ENCODE measurements at places on chromosomes 1 and 21.

GRCh38 chr1:98181036-98181764, 260.4 kb upstream of the DPYD start:
- DNase-seq: no peak

DNA sequence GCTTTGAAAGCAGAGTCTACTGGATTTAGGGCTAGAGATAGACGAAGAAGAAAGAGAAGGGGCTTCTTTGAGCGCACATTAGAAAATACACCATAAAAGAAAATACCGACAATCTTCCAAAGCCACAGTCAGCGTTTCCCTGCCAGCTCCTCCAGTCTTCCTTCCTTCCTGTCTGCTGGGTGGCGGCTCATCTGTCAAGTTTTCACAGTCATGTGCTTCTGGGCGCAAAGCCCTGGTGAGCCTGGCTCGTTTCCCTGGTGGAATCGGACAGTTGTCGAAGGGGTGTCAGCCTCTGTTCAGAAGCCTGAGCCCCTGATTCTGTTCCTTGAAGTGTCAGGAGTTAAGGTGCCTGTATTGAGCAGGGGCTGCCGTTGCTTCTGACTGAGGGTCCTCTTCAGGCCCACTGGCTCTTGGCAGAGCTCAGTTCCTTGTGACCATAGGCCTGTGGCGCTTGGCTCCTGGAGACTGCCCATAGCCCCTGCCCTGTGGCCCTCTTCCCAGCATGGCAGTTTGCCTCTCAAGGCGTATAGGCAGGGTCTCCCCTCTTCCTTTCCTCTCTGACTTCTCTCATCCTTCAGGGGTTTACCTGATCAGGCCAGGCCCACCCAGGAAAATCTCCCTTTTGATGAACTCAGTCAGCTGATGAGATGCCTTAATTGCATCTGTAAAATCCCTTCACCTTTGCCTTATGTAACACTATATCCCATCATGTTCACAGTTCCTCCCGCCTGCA, 58.6 kb downstream of the ADARB1 start:
- no peak for DNase-seq

DNA sequence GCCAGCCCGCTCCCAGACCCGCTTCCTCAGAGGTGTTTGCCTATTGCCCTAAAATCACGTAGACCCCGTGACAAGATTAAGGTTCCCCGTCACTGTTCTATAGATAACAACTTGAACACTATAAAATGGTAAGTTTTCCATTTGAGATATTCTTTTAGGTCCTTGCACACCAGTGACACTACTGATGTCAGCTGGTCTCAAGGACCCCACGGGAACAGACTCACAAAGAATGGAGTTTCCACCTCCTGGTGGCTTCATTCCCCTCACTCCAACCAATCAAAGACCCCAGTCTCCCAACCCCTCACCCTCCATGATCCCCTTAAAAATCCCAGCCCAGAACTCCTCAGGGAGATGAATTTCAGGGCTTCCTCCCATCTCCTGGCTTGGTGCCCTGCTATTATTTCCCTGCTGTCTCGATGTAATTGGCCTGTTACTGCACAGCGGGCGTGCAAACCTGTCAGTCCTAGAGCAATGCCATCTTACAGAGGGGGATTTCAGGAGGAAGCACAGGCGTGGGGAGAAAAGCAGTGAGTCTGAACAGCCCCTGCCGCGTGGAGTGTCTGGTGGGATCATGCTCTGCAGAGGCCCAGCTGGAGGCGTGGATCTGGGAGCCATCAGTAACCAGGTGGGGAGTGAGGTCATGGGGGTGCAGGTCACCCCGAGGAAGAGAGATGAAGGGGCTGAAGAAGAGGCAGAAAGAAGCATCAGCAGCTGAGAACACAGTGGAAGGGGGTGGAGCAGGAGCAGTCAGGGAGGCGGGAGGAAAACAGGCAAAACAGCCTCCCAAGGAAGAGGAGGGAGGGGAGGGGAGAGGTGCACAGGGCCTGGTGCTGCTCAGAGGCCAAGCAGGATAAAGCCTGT, 35.1 kb upstream of the LBR start:
- DNase-seq: no peak

GRCh38 chr1:170686291-170686690, 22.4 kb downstream of the PRRX1 start:
- no peak for DNase-seq

DNA sequence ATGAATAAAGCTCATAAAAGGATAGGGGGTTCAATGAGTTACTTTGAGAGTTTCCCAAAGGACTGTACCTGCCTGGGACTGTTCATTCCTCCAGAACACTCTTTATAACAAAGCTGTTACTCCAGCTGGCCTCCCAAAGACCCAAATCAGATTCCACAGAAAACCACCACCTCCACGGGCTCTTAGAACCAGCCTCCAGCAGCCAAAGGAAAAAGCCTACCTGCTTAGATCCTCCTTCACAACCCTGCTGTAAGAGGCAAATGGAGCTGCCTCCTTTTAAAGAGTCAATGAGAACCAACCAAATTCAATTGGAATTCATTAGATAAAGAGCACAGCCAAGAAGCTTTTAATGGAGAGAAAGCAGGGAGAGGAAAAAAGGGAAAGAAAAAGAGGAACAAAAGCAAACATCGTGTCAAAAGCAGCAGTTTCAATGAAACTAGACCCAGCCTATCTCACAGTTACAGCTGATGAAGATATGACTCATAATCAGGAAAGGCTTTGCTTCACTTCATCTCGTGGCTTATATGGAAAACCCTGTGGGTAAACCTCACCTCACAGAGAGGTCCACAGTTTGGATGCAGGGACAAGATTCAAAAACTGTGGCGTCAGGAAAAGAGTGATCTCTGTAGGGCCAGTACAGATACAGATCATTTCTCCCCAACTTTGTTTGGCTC, 27.8 kb upstream of the FMO4 start:
- no peak for DNase-seq

DNA sequence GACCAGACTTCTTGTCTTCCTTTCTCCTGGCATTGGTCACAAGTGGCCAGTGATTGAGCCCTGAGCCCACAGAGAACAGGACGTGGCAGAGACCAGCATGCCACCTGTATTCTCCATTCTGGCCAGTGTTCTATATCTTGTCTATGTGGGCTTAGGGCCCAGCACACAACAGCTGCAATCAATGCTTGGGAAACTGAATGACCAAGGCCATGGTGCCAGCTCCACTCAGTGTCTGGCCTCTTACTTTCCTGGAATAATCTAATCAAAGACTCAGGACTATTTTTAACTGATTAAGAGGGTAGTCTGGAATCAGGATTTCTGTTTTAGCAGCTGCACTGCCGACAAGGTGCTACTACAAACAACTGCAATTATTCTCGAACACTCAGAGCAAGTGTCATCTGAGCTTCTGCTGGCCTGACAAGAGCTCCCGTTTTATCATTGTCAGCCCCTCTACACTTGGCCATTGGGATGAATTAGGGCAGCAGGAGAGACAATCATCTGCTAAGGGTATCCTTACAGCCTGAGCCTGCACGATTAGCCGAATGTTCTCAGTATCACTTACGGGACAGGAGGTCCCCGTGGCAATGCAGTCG, 74.4 kb upstream of the GRIK3 start:
- no peak for DNase-seq

- DNase-seq: no peak
These were observed 18.8 kb downstream of the MYOG start for GRCh38 chr1:203066965-203067364.

GRCh38 chr1:118247593-118247992, 62.6 kb upstream of the SPAG17 start:
- no peak for DNase-seq

GRCh38 chr1:81635816-81636215, 164.9 kb upstream of the ADGRL2 start:
- no peak for DNase-seq

- DNase-seq: no peak
These were observed 18.3 kb downstream of the YARS1 start for GRCh38 chr1:32798679-32799416.

- peak; percentile 31 for DNase-seq
These were observed 339.9 kb downstream of the NTNG1 start for GRCh38 chr1:107480548-107481415.

DNA sequence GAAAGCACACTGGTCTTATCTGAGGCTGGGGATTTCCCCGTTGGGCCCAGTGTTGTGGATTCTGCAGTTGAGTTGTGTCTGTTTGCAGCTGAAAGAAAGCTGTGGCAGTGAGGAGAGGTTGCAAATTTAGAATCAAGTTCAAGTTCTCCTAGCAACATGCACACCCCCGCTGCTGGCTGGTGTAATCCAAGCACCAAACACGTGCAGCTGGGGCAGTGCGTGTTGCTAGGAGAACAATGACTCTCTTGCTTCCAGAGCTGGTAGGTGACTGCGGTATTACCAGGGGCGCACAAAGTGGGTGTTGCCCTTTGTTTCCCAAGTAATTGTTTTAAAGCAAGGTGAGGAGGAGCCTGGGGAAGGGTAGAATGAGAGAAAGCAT, 91.5 kb downstream of the IER5 start:
- peak; percentile 24 for DNase-seq

DNA sequence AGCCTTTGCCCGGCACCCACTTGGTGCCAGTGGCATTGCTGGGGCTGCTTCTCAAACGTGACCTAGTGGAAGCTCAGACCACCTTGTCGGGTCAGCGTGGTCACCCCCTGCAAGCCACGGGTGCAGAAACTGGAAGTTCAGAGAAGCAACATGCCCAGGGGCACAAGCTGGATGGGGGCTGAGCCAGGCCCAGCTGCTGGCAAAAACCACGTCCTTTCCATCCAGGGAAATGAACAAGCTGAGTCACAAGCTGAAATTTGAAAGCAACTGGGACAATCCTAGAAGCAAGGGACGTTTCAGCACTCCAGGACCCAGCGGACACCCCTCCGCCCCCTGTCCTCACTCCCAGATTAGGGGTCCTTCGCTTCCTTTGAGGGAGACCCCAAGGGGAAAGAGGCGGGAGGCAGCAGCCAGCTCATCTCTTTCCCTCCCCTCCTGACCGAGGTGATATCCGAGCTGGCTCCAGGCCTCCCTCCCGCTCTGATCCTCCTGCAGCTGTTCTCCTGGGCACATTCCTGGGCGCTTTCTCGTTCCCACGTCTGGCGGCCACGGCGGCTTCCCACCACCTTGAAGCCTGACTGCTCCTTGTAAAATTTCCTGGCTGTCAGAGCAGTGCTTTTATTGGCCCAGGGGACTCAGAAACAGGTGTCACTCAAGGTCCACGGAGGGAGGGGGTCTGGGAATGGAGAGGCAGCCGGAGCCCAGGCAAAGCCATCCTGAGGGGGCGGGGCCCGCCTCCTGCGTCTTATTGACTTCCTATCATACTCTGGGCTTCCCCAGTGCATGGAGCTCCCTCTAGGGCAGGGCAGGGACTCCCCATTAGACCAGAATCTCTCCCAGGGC, 62.8 kb downstream of the PAX7 start:
- DNase-seq: no peak

- no peak for DNase-seq
These were observed 457 bp downstream of the TRAPPC3 start for GRCh38 chr1:36148821-36149236.

GRCh38 chr1:168535536-168535935, 8.3 kb downstream of the XCL2 start:
- peak; percentile 4 for DNase-seq

GRCh38 chr1:230242326-230242725, 175.3 kb downstream of the GALNT2 start:
- no peak for DNase-seq

DNA sequence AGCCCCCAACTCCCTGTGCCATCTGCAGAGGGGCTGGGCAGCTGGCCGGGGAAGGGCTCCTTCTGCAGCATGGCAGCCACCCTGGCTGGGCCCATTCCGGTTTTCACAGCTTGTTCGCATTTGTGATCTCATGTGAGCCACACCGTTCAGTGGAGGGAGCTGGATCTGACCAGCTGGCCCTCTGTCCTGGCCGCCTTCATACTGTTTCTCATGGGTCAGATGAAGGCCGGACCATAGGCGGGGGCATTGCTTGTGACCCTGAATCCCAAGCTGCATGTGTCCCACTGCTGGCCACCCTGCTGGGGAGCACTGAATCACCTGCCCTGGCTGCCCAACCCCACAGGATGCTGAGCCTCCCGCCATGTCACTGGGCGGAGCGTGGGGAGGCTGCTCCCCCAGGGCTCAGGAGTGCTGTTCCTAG, 36.4 kb upstream of the PRSS38 start:
- no peak for DNase-seq

DNA sequence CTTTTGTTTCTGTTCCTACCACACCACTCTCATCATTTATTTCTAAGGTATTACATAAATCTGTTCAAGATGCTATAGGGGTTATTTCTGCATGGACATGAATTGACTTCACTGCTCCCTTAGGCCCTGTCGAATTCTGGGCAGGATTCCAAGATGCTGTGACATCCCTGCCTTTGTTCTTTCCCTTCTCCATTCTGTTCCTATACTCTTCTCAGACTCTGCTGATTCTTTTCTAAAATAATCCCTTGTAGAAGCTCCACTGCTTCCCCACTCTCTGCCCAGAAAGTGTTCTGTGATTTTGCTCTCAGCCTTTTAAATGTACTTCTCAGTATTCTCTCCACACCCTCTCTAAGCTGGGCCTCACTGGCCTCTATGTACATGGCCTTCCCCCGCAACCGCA, 99.2 kb downstream of the PHTF1 start:
- peak; percentile 64 for DNase-seq

DNA sequence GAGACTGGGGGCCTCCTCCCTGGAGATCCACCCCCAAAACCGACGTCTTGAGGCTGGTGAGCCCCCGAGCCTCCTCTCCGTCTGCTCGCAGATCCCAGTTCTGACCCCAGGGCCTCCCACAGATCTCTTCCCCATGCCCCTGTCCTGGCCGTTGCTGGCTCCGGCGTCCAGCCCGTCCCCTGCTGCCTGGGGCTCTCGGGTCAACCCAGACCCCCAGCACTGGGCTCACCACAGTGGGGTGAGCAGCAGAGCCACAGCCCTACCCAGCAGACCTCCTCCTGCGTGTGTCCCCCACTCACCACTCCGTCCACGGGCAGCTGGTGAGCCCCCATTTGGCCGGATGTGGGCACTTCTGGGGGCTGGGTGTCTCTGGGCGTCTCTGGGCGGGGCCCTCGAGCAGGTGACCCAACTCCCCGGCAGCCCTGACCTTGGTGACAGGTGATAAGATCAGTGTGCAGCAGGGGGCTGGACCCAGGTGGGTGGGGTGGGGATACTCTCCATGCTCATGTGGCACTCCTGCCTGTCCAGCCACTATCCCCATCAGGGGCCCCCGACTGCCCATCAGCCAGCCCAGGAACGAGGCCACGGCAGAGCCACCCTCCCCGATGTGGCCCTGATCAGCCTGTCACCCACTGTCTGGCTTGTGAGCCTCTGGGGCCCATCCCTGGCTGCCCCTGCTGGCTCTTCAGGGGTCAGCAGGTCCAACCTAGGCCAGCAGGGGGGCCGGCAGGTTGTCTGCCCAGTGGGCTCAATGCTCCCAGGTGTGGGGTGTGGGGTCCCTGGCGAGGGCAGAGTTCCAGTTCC, 709 bp downstream of the TNFRSF14 start:
- no peak for DNase-seq

DNA sequence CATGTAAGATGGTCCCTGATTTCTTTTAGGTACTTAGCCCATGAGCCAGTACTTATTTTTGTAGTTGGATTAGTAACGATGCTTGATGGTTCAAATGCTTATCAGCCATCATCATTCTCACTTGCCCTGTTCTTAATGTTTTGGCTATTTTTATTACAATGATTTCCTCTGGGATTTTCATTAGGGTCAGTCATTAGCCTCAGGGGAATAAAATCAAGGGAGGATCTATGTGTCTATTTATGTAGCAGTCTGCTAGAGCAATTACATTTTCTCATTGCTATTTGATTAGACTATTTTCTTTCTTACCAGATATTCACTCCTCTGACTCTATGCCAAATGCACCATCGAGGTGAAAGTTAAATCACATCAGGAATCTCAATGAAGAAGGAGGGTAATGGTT, 10.9 kb upstream of the CCT8 start:
- DNase-seq: no peak

All from globus pallidus (tissue), 1 donor.